Ovary (tissue), 10 donors: ENCODE measurements at places on chromosomes 11 and 22. TPM values are rescaled to one million over a fixed set of nuclear protein-coding genes. Genes with fewer than 3 reads are reported as not detected.
A peak's percentile ranks its signal among the peaks of the same experiment; 100 is the strongest.

GLB1L3 gene
- total RNA-seq: not detected

GUCD1 gene
- 59.4 TPM for total RNA-seq

POU2AF3 gene
- total RNA-seq: 6.4 TPM

DDX25 gene
- total RNA-seq: 0.66 TPM

APOBEC3C gene
- 58.4 TPM for total RNA-seq

C11orf98 gene
- total RNA-seq: 42.7 TPM

NCR3LG1 gene
- total RNA-seq: 4.0 TPM

ENTHD1 gene
- not detected for total RNA-seq

DDT gene
- total RNA-seq: 80.4 TPM

SPON1 gene
- total RNA-seq: 111 TPM

OTOG gene
- not detected for total RNA-seq

SERHL2 gene
- 15.9 TPM for total RNA-seq

GRCh38 chr11:118343981-118344515 lies at the start of gene CD3G:
TSS of gene CD3G (plus strand) at chr11:118344344. CDS start at chr11:118344424, 80 bp downstream.
- H3K36me3 ChIP-seq: no peaks in the 10 kb centered on the region
- H3K4me3 ChIP-seq: no peak within 1 kb of the TSS
- H3K27me3 ChIP-seq: no peaks in the 10 kb centered on the region
- DNase-seq: no peak

GRCh38 chr11:123478352-123478987 lies 48.4 kb downstream of the GRAMD1B start:
- no peaks in the 10 kb centered on the region for H3K4me1 ChIP-seq
- DNase-seq: peak; percentile 53
- no peaks in the 10 kb centered on the region for H3K27me3 ChIP-seq

DNA sequence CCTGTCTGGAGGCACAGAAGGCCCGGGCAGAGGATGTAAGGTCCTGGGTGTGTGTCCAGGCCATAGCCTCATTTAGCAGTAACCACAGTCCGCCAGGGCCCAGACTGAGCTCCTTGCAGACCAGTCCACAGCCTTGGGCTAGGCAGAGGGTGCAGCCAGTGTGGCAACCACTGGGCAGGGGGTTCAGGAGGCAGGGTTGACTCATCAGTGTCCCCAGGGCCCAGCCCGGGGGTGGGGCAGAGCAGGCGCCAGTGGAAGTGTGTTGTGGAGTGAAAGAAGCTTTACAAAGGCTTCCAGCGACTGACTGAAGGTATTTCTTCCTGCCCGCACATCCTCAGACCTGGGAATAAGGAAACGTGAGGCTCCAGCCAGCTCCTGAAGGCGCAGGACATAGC lies 27.7 kb upstream of the WNT11 start:
- no peaks in the 10 kb centered on the region for H3K27me3 ChIP-seq
- peaks cover 6% of the 10 kb centered on the region for H3K4me1 ChIP-seq
- peak; percentile 45 for DNase-seq
- no peaks in the 10 kb centered on the region for H3K36me3 ChIP-seq

DNA sequence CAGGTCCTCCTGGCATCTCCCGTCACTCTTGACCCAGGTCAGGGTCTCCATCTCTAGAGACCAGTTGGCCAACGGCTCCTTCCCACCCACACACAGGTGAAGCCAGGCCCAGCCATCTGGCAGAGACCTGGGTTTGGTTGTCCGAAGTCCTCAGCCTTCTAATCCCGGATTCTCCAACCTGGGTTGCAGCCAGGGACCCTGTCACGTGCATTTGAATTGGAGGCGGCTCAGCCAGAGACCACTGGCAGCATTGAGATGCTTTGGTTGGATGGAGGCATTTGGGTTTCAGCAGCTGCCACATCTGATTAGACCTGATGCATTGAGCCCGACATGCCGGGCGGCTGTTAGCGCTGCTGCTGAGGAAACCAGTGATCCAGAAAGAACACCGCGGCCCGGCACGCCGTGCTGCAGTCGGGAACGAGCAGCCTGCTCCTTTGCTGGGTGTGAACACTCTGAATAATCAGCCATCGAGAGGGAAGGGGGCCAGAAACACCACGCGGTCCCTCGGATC lies 163.2 kb downstream of the BRD1 start:
- no peaks in the 10 kb centered on the region for H3K4me1 ChIP-seq
- DNase-seq: no peak
- H3K4me3 ChIP-seq: no peak overlapping the region
- no peaks in the 10 kb centered on the region for H3K27me3 ChIP-seq

DNA sequence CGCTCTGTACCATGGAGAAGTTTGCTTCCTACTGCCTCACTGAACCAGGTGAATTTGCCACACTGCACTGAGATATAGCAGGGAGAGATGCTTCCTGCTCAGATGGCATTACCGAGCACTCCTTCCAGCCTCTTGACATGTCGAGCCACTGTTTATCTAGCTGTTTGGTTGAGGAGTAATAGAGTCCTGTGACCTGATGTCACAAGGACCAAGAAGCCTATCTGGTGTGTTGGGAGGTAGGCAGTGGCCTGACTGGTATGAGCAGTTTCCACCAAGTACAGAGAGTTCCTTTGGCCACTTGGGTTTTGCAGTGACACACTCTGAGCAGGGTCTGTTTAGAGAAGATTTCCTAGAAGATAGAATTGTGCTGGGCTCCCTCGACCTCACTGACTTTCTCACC lies 5.2 kb downstream of the ACAD8 start:
- no peak overlapping the region for H3K27ac ChIP-seq
- peaks cover 1% of the 10 kb centered on the region for H3K4me1 ChIP-seq
- H3K27me3 ChIP-seq: no peaks in the 10 kb centered on the region
- no peaks in the 10 kb centered on the region for H3K36me3 ChIP-seq
- no peak for DNase-seq
- H3K4me3 ChIP-seq: no peak overlapping the region

GRCh38 chr11:67254798-67255197 lies 11.5 kb upstream of the GRK2 start:
- H3K27ac ChIP-seq: no peak overlapping the region
- H3K36me3 ChIP-seq: no peaks in the 10 kb centered on the region
- peaks cover 2% of the 10 kb centered on the region for H3K4me1 ChIP-seq
- no peak overlapping the region for H3K4me3 ChIP-seq
- no peaks in the 10 kb centered on the region for H3K27me3 ChIP-seq

GRCh38 chr11:62499944-62500649 lies 46.5 kb downstream of the AHNAK start:
- no peaks in the 10 kb centered on the region for H3K27me3 ChIP-seq
- no peak for DNase-seq
- no peak overlapping the region for H3K4me3 ChIP-seq
- H3K4me1 ChIP-seq: no peaks in the 10 kb centered on the region
- H3K27ac ChIP-seq: no peak overlapping the region

GRCh38 chr22:21745948-21746347 lies 10.4 kb upstream of the YPEL1 start:
- H3K27ac ChIP-seq: no peak overlapping the region
- H3K4me3 ChIP-seq: no peak overlapping the region
- H3K27me3 ChIP-seq: no peaks in the 10 kb centered on the region
- H3K36me3 ChIP-seq: no peaks in the 10 kb centered on the region
- H3K4me1 ChIP-seq: peaks cover 3% of the 10 kb centered on the region

GRCh38 chr11:29268733-29269132 lies 748.1 kb downstream of the KCNA4 start:
- no peaks in the 10 kb centered on the region for H3K36me3 ChIP-seq
- H3K4me3 ChIP-seq: no peak overlapping the region
- H3K27me3 ChIP-seq: no peaks in the 10 kb centered on the region
- no peak for DNase-seq

DNA sequence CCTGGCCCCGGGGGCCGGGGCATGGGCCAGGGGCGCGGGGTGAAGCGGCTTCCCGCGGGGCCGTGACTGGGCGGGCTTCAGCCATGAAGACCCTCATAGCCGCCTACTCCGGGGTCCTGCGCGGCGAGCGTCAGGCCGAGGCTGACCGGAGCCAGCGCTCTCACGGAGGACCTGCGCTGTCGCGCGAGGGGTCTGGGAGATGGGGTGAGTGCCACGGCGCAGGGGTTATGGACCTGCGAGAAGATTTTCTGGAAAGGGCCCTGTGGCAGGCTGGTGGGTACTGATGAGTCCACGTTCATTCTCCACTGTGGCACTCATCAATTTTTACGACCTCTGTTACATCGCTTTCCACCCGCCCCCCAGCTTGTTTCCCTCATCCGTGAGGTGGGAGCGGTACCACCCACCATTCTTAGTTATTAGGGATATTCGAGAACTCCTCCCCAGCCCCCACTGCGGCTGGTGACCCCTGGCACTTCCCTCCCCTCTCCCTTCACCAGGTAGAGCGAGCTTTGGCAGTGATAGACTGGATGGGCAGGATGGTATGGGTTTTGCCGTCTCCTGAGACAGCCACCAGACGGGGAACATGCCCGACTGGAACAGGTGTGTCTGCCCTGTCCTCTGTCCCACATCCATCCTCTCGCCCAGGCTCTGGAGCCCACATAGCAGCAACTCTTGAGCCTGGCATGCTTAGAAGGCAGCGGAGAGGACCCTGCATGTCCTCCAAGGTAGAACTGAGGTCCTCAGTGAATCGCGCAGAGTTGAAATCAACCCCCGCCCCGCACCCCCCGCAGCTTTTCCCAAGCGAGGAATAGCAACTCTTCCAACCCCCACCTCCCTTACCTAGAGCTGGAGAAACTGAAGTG lies 562 bp downstream of the DGAT2 start:
- no peaks in the 10 kb centered on the region for H3K36me3 ChIP-seq
- H3K27ac ChIP-seq: no peak overlapping the region
- no peak for DNase-seq
- no peaks in the 10 kb centered on the region for H3K27me3 ChIP-seq
- peaks cover 2% of the 10 kb centered on the region for H3K4me1 ChIP-seq

GRCh38 chr22:28373831-28374230 lies 305.8 kb downstream of the TTC28 start:
- no peaks in the 10 kb centered on the region for H3K4me1 ChIP-seq
- H3K27ac ChIP-seq: no peak overlapping the region
- no peak for DNase-seq

GRCh38 chr11:102729849-102730815 lies 5.4 kb upstream of the MMP8 start:
- H3K4me3 ChIP-seq: no peak overlapping the region
- H3K4me1 ChIP-seq: no peaks in the 10 kb centered on the region
- no peak overlapping the region for H3K27ac ChIP-seq
- DNase-seq: no peak

GRCh38 chr11:2820976-2821375 lies 64.6 kb downstream of the CDKN1C start:
- H3K4me1 ChIP-seq: peaks cover 25% of the 10 kb centered on the region
- no peak overlapping the region for H3K4me3 ChIP-seq
- DNase-seq: no peak
- H3K27me3 ChIP-seq: no peaks in the 10 kb centered on the region

GRCh38 chr22:49587421-49587820 lies 240.3 kb downstream of the BRD1 start:
- no peaks in the 10 kb centered on the region for H3K27me3 ChIP-seq
- H3K4me1 ChIP-seq: no peaks in the 10 kb centered on the region
- DNase-seq: no peak
- H3K36me3 ChIP-seq: no peaks in the 10 kb centered on the region

GRCh38 chr11:90204832-90205646 lies 17.8 kb downstream of the CHORDC1 start:
- H3K27me3 ChIP-seq: no peaks in the 10 kb centered on the region
- no peaks in the 10 kb centered on the region for H3K4me1 ChIP-seq
- H3K4me3 ChIP-seq: no peak overlapping the region
- H3K36me3 ChIP-seq: no peaks in the 10 kb centered on the region

- no peaks in the 10 kb centered on the region for H3K4me1 ChIP-seq
- no peak overlapping the region for H3K27ac ChIP-seq
- H3K27me3 ChIP-seq: no peaks in the 10 kb centered on the region
- H3K4me3 ChIP-seq: no peak overlapping the region
These were observed 7.0 kb downstream of the KIRREL3 start for GRCh38 chr11:126993599-126993998.

DNA sequence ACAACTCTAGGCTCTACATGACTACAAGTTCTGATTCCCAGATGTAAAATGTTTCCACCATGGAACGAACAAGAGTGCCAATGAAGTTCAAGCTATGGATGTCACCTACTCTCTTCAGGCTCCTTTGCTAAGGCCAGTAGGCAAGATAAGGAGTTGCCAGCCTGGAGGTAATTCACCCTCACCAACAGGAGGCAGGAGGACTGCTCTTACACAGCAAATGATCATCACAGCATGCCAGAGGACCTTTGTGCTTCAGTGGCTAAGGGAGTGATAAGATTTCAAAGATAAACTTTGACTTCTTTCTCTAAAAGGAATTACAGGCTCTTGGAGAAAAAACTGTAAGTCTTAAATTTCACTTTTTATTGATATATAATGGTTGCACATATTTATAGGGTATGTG lies 54.1 kb upstream of the SLC36A4 start:
- H3K36me3 ChIP-seq: no peaks in the 10 kb centered on the region
- no peak for DNase-seq
- H3K4me3 ChIP-seq: no peak overlapping the region
- H3K4me1 ChIP-seq: no peaks in the 10 kb centered on the region

DNA sequence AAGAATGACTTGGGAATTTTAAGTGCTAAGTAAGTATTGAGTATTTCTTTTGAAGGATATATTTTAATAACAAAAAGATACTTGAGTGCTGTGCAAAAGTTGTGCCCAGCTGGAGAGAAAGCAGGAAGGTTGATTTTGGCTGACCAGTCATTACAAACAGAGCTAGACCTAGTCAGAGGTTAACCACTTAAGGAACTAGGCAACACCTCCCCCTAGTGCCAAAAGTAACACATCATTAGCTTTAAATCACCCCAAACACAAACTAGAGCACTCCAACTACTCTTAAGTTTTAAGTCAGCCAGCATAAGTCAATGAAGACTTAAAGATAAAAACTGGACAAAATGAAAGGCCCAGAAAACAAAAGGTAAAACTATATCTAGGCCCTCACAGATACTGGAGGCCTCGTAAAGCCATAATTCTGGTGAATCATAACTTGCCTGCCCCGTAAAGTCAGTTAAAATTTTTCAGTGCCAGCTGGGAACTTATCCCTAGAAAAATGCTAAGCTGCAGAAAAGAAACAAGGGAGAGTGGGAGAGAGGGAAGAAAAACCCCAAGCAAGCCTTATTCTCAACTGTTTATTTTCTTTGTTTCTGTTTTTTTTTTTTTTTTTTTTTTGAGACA lies 4.6 kb downstream of the TMEM9B start:
- DNase-seq: no peak
- no peaks in the 10 kb centered on the region for H3K36me3 ChIP-seq
- peaks cover 8% of the 10 kb centered on the region for H3K4me1 ChIP-seq
- no peak overlapping the region for H3K27ac ChIP-seq
- H3K27me3 ChIP-seq: no peaks in the 10 kb centered on the region
- H3K4me3 ChIP-seq: no peak overlapping the region
